ENCODE measurements at places on chromosomes 7 and 10.

DNA sequence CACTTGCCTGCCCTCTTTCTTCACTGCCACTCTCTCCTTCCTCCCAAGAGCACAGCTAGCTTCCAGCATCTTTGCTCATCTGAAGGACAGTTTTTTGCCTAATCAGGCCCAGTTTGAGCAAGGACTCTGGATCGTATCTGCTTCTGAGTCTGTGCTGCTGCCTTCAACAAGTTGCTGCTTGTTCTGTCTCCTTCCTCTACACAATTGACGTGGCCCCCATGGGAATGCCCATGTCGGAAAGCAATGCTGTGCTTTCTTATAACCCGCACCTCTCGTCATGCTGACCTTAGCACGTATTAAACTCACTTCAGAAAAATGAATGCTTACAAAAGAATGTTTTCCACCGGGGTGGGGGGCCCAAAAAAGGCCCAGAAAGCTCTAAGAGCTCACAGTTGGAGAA, 324.7 kb upstream of the C7orf33 start:
- DNase-seq: no peak

DNA sequence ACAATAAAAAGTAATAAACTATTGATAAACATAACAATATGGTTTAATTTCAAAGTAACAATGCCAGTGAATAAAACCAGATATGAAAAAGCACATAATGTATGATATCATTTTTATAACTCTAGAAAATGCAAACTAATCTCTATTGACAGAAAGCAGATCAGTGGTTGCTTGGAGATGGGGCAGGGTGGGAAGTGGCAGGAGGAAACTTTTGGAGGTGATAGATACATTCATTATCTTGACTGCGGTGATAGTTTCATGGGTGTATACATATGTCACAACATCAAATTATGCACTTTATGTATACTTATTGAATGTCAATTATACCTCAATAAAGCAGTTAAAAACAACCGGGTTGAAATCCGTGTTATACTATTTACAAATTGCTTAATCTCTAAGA, 16.0 kb upstream of the C1GALT1 start:
- no peak for DNase-seq

GRCh38 chr7:95511716-95512260, 26.0 kb downstream of the ASB4 start:
- peak; percentile 67 for DNase-seq

- DNase-seq: no peak
These were observed 376.4 kb downstream of the NRG3 start for GRCh38 chr10:82251222-82251906.

GRCh38 chr10:821322-821721, 110.2 kb downstream of the LARP4B start:
- DNase-seq: no peak

GRCh38 chr7:106757846-106758245, 96.9 kb upstream of the CCDC71L start:
- DNase-seq: no peak

DNA sequence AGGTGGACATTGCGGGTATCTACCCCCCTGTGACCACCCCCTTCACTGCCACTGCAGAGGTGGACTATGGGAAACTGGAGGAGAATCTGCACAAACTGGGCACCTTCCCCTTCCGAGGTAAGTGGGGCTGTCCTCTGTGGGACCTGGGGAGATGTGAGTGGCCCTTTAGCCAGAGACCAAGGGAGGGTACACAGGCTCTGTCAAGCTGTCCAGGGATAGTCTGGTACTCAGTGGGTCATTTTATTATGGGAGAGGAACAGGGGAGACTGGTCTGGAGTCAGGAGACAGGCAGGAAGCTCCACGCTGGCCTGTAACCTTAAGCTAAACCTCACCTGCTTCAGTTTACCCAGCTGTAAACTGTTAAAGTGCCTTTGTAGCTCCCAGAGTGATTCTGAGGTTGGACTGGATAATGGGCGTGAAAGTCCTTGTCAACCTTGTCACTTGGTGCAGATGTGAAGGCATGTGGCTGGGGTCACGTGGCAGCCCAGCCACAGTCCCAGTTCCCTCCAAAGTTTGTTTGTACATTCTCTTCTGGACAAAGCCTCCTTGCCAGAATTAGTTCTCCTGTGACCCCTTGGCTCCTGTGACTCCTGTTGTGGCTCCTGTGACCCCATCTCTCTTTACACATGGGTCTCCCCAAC, 729 bp downstream of the HOGA1 start:
- DNase-seq: no peak

- DNase-seq: no peak
These were observed 231.1 kb downstream of the GPR158 start for GRCh38 chr10:25405871-25406270.

DNA sequence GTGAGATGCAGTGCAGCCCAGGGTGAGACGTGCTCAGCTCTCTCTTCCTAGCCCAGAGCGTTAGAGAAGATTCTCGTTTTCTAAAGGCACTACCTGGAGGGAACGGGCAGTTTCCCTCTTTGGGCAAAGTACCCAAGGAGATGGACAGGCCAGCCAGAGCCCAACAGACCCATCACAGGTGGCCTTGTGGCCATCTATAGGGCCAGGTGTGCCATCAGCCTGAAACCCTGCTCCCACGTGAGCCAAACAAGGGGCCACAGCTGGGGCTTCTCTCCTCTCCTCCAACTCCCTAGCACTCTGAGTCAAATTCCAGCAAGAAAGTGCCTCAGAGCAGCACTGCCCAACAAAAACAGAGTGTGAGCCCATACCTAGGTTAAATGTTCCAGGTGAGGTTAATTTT, 22.3 kb downstream of the CHST15 start:
- DNase-seq: no peak

- peak; percentile 43 for DNase-seq
These were observed 14.1 kb downstream of the CRYGN start for GRCh38 chr7:151425670-151426440.

DNA sequence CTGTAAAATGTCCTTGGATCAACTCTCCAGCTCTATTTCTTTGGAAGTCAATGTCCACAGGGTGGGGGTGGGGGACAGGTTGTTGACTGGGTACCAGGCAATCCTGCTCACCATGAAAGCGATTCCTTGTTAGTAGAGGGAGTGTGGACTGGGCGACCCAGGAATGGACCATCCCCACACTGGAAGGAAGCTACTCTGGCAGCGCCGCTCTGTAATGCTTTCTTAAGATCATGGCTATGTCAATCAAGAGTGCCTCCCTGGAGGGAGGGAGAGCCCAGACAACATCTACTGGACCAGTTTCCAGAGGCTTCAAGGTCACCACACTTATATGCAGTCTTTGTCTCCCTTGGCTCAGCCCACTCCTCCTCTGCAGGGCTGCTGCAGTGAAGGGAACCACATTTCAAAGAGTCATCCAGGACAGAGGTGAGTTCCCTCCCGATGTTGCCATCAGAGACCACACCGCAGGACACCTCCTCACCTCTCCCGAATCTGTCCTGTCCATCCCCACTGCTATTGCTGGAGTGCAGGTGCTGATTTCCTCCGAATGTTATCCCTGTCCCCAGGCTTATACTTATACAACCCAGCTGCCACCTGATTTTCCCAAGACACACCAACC, 6.9 kb downstream of the GIMAP5 start:
- DNase-seq: no peak

GRCh38 chr10:113259576-113260226, 293.2 kb upstream of the HABP2 start:
- DNase-seq: no peak

DNA sequence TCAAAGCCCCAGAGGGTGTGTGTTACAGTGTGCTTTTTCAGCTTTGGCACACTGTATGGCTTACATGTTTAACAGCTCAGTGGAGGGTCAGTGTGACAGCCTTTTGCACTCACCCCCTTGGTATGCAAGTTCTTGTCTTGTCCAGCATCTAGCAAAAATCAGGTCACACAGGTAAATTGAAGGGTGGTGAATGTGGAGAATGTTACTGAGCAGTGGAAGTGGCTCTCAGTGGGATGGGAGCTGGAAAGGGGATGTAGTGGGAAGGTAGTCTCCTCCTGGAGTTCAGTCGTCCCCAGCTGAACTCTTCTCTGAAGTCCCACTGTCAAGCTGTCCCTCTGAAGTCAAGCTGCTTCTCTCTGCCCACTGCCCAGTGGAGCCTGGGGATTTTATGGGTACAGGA, 21.0 kb upstream of the C10orf90 start:
- DNase-seq: no peak

Measured in fibroblast of skin of back (primary cell).